ENCODE measurements at places on chromosomes 7 and 10.
A peak's percentile ranks its signal among the peaks of the same experiment; 100 is the strongest.

GRCh38 chr10:59995862-59996261, 89.5 kb upstream of the CCDC6 start:
- no peak for DNase-seq

DNA sequence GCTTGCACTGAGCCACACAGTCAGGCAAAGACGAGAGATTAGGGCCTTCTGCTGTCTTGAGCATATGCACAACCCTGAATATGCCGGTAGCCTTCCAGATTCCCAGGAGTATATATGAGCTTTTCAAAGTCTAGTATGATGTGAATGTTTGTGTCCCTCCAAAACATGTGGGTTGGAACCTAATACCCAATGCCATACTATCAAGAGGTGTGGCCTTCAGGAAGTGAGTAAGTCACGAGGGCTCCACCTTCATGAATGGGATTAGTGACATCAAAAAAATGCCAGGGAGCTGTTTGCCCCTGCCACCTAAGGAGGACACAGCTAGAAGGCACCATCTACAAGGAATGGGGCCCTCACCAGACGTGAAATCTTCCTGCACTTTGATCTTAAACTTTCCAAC, 105.2 kb downstream of the CH25H start:
- no peak for DNase-seq

DNA sequence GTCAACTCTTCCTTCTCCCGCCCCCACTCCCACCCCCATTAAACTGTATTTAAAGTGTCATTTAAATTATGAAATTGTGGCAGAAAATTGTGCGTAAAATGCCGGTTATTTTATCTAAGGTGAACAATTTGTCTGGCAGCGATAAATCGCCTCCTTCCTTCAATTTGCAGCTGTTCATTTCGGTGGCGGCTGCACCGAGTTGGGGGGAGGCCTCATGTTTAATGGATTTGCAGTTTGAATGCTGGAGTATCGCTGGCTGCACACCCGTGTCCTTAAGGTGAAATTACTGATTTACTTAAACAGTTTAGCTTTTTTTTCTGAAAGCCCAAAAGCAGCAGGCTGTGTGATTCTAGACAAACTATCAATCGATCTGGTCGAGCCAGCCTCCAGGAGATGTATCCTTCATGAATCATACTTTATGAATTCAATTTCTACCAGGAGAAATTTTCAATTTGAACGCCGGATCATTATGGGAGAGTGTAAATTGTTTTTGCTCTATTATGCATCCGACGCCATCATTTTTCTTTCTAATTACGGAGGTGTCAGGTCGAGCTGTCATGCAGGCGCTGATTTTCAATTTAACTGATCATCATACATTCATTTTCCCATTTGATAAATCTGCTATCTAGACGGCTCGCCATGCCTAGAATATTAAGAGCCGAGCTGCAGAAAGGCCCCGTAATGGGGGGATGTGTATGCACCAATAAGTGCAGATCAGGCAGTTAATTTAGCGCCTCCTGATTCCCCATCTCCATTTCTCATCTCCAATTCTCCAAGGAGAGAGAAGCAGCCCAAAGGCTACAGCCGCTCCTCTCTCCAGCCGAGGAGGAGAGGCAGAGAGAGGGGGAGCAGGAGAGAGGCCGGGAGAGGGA, 6.5 kb downstream of the UNCX start:
- no peak for DNase-seq

DNA sequence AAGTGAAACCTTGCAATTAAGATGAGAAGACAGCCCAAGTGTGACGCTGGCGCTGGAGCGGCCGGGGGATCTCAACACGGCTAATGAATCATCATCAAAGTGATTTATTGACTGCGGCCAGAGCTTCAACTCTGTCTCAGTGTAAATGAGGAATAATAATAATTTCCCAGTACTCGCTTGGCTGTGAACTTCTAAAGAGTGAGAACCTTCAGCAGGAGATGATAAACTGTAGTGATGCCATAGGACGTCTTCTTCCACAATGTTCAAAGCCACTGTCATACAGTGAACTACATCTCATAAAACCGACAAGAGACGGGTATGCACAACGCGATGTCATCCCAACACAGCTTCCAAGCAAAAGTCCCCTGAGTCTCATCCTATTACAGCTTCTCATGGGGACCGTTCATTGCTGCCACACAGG, 123.6 kb upstream of the NOBOX start:
- no peak for DNase-seq

DNA sequence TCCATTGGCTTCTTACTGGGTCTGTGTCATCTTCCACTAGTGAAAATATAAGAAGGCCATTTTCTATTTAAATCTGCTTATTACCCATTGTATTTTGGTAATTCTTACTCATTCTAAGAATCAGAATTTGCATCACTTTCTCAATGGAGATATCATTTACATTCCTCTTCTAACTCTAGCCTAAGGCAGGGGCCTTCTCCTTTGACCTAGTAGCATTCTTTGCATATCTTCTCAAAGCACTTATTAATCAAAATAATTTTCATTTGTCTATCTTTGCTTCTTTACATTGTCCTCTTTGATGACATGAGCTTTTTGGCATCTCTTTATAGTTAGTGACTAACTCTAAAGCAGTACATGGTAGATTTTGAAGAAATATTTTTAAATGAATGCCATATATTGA, 400.9 kb upstream of the SEMA3D start:
- DNase-seq = no peak

DNA sequence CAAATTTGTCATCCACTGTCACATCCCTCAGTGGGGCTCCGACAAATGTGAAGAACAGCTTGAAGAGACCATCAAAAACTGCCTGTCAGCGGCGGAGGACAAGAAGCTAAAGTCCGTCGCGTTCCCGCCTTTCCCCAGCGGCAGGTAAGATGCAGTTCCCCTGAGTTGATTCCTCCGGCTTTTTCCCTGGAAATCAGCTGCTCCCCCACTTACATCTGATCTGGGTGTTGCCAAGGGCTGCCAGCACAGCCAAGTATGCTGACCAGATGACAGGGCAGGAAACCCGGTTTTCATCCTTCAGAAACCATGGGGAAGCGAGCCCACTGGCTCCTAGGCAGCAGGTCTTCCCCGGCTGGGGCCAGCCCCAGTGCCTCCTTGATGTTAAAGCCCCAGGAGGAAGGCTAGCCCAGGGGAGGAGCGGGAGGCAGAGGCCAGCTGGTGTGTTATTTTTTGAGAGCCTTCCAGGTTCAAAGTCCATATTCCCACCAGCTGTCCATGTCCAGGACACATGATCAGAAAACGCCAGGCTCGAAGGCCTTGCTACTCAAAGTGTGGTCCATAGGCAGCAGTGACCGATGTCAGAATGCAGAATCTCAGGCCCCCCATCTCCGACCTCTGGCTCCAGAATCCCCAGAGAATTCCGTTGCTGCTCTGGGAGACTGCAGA, 23.4 kb downstream of the AIFM2 start:
- no peak for DNase-seq

- peak; percentile 25 for DNase-seq
These were observed 104.6 kb downstream of the WDR37 start for GRCh38 chr10:1160561-1161314.

- DNase-seq = no peak
These were observed 102.6 kb downstream of the SH3PXD2A start for GRCh38 chr10:103752680-103753248.

DNA sequence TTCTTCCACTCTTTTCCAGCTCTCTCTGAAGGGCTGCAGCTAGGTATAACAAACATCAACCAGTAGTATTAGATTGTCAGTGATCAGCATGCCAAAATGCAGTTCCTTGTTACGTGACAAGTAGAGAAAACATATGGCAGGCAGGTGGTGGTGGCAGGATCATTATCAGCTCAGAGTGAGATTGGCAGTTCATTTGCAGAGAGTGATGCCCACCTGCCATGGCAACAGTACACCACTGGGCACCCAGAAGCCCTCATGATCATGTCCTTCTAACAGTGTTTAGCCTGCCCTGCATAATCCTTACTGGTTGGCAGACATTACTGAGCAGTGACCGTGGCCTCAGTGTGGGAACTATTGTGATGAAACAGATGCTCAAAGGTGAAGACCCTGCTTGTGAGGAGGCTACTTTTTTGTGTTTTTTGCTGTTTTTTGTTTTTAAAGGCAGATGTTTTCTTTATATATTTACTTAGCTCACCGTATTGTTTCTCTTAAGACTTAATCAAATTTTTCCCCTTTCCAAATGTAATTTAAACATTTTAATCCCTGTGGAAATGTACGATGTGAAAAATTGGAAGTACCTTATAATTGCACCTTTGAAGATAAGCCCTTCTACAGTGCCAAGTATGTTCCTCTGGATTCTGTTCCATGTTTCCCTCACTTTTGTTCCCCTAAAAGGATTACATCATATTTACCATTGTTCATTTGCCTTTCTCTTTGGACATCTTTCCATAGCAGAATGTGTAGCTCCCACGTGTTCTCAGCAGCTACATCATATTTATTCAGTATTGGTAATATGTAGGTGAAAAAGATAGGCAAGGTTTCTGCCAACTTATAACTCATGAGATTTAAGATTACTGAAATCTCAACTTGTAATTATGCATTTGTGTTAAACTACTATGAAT, 179.6 kb downstream of the SND1 start:
- no peak for DNase-seq

DNA sequence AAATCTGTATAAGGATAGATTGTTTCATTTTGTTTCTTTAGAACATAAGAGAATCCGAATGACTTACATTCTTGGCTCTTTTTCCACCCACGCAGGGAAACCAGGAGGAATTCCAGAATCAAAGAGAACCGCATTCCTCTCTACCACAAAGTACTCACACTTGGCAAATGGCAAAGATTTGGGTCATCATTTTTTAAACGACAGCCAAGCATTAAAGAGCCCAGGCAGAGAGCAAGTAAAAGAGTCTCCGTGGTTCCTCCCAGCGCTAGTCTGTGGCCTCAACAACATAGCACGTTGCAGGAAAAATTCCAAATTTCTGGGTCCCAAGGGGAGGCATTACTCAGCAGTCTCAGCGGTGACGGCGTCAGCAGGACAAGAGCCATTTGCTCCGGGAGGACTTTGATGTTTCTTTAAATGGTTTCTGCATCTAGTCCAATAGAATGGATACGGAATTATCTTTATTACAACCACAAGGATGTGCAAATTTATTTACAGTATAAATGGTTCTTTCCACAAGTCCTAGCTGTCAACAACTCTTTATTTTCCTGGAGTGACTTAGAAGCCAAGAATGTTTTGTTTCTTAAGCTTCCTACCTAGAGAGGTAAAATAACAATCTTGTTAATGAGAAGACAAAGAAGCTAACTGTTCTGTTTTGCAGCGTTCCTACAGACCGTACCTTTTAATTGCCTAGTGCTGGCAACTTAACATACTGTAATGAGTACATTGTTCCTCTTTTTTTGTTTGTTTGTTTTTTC, 232.5 kb downstream of the SKIDA1 start:
- DNase-seq = peak; percentile 68

GRCh38 chr7:6360841-6361240, 86.9 kb downstream of the DAGLB start:
- DNase-seq = no peak

- no peak for DNase-seq
These were observed 90.1 kb downstream of the HIF1AN start for GRCh38 chr10:100625816-100626215.

DNA sequence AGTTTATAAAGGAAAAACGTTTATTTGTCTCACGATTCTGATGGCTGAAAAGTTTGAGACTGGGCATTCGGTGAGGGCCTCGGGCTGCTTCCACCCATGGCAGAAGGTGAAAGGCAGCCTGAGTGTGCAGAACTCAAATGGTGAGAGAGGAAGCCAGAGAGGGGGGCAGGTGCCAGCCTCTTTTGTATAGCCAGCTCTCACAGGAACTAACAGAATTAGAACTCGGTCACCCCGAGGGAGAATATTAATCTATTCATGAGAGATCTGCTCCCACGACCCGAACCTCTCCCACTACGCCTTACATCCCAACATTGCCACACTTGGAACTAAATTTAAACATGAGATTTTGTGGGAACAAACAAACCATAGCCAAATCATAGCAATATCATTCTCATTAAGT, 112.6 kb downstream of the ZPBP start:
- no peak for DNase-seq

DNA sequence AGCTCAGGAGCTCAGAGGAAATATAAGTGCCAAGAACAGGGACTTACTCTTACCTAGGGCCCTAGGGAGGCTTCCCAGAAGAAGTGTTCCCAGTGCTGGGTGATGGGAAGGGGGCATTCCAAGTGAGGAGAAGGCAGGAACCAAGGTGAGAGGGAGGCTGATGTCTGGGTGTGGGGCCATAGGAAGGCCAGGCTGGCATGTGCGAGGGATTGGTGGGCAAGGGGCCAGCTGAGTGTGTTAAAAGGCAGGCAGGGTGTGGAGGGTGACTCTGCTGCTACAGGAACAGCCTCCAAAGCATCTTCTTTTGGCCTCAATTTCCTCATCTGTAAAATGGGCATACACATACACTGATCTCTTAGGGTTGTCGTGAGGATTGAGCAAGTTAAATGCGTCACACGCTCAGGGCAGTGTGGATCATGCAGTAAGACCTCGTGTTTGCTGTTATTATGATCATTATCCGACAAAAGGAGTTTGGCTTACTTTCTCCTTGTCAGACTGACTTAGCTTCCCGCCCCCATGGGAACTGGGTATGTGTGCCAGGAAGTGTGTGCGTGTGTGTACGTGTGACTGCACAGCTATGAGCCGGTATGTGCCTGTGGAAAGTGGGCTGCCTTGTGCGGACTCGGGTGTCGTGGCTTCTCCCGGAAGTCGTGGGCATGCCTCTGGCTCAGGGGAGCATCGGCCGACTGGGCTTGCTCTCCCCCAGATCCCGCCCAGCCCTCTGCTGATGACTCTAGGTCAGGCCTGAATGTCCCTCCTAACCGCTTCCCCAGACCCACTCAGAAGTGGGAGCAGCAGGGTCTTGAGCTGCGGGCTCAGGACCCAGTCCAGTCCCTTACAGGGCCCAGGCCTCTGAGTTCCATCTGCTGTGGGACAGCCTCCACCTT, 59.6 kb downstream of the NEURL1 start:
- DNase-seq = no peak

GRCh38 chr10:33112831-33113455, 154.9 kb upstream of the ITGB1 start:
- DNase-seq = no peak

GRCh38 chr10:95562341-95562965, 1.3 kb upstream of the SORBS1 start:
- no peak for DNase-seq

DNA sequence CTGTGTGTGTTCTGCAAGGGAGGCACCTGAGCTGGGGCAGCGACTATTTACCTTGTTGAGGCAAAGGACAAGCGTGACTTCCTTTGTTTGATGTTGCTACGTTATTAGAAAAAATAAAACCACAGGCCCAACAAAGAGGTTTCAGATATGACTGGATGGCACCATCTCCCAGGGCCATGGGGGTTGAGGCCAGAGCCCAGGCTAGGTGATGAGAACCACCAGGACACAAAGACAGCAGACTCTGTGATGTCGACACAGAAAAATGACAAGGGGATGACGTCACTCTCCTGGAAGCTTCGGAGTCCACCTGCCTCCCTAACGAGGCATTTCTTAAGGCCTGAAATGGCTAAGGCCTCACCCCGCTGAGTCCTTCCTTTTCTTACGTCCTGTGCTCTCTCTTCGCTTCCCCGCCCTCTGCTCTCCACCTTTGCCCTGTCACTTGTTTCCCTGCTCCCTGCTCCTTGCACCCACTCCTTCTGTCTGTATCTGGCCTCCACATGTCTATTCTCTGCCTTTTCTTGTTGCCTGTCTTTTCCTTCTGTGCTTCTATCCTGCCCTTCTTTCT, 83.0 kb upstream of the ADRB1 start:
- no peak for DNase-seq
